ENCODE measurements at places on chromosomes 4 and X. TPM values are rescaled to one million over a fixed set of nuclear protein-coding genes. Genes with fewer than 3 reads are reported as not detected.

GRCh38 chrX:67104982-67105757, 438.7 kb upstream of the AR start:
- no peak for DNase-seq

- DNase-seq: no peak
Measured at GRCh38 chrX:115940348-115940747, 230.2 kb upstream of the AGTR2 start.

DNA sequence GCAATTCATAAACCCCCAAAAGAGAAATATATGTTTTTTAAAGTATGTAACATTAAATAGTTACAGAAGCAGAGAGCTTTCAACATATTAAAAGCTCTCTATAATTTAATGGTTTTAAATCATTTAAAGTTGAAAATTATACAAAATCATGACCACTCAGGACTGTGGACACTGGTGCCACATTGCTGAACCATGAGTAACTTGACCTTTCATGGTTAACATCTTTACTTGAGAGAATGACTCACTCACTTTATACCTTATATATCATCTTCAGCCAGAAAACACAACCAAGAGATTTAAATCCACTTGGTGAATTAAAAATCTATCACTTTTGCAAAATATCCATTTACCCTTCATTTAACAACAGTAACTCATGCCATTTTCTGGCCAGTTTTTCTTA, 584.3 kb upstream of the SMIM31 start:
- no peak for DNase-seq

GRCh38 chrX:103361798-103362197, 5.5 kb downstream of the TCEAL9 start:
- no peak for DNase-seq

DNA sequence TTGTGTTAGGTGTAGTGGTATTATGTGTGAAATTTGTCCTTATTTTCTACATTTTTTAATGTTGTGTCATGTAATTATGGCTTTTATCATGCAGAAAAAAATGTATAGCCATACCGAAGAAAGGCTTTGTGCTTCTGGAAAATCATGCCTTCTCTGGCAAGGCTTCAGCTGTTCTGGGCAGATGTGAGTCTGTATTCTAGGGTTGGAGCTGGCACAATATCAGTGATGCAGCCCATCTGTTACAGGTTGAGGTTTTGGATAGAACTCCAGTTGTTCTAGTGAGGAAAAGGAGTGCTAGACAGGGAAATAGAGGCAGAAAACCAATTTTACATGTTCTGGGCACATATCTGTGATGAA, 44.8 kb upstream of the PRSS12 start:
- no peak for DNase-seq

- no peak for DNase-seq
Measured at GRCh38 chrX:94400488-94400887, 726.5 kb downstream of the FAM133A start.

DNA sequence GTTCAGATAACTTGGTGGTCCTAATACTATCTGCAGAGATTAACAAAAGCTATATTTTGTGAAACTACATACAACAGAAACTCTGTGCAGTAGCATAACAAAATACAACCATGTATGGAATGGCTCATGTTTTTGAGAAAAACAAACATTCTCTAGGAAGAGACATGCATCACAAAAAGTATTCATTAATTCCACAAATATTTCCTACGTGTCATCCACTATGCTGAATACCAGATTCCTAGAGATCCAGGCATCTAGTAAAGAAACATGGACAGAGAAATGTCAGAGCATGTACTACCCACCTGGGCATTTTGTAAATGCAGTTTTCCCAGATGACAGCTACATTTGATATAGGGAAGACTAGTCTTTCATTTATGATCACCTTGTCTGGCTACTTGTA, 248.1 kb downstream of the OPHN1 start:
- no peak for DNase-seq

DNA sequence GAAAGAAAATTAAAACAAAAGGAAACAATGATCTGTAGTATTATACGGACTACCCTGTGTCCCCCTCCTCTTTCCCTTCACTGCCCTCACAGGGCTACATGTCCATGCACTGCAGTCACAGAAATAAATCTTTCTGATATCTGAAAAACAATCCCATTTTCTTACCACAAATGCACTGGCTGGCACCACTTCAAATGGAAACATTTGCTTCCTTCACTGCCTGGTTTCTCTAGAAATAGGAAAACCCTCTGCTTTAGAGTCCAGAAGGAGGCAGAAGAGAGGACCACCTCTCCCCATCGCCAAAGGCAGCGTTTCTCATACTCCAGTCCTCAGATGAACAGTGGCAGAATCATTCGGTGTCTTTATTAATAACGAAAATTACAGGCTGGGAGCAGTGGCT, 98.2 kb downstream of the GRIA3 start:
- DNase-seq: no peak

CYTL1 gene
- 5.6 TPM for polyA plus RNA-seq

DNA sequence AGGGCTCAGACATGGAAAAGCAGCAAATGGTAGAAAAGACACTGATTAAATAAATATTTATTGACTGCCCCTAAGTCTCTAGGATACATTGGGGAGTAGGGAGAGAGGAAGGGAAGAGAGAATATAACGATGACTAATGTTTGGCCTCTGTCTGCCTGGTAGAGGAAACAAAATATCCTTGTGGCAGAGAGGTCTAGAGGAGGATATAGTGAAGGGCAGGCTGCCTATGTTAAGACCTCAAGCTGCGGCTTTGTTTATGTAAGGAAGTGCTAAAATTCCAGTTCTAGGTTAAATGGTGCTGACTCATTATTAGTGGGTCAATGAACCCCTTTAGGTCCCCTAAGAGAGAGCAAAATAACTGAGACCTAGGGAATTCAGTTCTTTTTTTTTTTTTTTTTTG, 427.3 kb upstream of the FTHL17 start:
- no peak for DNase-seq

- no peak for DNase-seq
Measured at GRCh38 chr4:137576446-137576845, 44.2 kb upstream of the PCDH18 start.

DNA sequence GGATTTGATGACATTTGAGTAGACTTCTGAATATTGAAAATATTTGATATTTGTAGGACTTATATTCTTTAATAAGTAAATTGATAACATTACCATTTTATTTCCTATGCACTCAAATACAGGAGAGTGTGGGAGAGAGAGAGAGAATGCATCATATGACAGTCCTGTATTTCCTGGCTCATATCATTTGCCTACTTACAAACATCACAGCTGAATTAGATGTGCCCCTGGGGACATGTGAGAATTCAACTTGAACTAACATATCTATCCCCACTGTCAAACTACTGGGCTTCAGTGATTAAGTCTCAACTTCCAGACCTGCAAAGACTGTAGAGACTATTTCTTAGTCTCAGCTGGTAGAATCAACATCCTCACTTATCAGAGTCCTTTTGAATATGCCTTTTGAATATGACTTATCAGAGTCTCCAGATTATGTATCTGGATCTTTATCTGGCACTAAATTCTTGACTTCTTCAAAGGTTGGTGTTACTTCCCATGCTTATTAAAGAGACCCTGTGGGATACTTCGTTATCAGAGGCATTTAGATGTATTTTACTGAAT, 75.5 kb downstream of the PABPC4L start:
- no peak for DNase-seq

PLS3 gene
- polyA plus RNA-seq: 171 TPM

ODAPH gene
- polyA plus RNA-seq: not detected

DNA sequence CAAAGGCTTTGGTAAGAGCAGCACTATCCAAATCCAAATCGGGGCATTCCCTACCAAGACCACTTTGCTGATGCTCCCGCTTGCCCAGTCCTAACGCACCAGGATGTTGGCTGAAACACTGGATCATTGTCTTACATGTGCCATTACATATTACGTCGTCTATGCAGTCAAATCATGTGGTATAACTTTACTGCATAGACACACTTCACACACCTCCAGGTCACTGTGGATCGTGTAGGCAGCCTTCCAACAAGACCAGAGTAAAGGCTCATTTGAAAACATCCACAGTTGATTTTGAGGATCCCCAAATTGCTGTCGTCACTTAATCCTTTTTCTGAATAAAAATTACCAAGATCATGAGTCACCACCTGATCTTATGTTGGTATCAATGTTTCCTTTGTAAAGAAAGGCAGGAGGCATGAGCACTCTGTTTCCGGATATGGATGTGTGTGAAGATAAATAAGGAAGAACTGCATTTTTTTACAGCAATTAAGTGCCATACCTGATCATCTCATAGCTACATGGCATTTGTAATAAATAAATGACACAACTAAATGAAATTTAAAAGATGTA, 18.5 kb downstream of the TENM3 start:
- DNase-seq: no peak

DNA sequence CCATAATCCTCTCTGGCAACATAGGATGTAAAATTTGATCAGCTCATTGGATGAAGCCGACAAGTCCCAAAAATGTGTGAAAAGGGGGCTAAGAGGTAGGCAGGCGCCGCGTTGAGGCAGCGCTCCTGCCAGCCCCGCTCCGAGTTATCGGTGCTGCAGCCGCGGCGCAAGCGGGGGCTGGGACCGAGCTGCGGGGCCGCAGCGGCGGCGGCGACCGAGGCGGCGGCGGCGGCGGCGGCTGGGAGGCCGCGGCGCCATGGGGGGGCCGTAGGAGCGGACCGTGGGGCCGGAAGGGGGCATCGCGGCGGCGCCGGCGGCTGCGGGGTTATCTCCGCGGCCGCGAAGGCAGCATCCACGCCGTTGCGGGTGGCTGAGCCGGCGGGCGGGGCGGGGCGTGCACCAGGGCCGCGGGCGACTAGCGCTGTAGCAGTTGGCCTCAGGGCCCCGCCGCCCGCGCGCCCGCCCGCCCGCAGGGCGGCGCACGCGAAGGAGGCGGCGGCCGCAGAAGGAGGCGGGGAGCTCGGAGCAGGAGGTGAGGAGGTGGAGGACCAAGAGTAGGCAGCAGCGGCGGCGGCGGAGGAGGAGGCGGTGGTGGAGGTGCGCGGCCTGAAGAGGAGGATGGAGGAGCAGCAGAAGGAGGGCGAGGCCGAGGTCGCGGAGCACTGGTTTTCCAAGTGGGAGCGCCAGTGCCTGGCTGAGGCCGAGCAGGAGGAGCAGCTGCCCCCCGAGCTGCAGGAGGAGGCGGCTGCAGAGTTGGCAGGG, 126.0 kb upstream of the CXorf66 start:
- no peak for DNase-seq

GRCh38 chr4:188107931-188108843, 1.2 kb downstream of the TRIML2 start:
- DNase-seq: no peak

DNA sequence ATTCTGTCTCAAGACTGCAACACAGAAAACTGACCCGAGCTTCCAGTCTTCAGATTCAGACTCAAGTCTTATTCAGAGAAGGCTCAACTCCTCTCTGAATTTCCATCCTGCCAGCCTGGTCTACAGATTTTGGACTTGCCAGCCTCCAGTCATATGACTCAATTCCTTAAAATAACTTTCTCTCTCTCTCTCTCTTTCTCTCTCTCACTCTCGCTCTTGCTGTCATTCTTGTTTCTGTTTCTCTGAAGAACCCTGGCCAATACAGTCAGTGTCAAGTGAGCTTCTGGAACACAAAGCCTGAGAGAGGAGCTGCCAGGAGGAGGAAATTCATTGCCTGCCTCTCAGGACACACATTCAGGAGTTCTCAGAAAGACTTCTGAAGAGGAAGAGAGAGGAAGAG, 154.9 kb downstream of the PARM1 start:
- DNase-seq: no peak

- DNase-seq: no peak
Measured at GRCh38 chr4:14792702-14793227, 209.5 kb upstream of the CPEB2 start.

MOB1B gene
- 10.5 TPM for polyA plus RNA-seq

DNA sequence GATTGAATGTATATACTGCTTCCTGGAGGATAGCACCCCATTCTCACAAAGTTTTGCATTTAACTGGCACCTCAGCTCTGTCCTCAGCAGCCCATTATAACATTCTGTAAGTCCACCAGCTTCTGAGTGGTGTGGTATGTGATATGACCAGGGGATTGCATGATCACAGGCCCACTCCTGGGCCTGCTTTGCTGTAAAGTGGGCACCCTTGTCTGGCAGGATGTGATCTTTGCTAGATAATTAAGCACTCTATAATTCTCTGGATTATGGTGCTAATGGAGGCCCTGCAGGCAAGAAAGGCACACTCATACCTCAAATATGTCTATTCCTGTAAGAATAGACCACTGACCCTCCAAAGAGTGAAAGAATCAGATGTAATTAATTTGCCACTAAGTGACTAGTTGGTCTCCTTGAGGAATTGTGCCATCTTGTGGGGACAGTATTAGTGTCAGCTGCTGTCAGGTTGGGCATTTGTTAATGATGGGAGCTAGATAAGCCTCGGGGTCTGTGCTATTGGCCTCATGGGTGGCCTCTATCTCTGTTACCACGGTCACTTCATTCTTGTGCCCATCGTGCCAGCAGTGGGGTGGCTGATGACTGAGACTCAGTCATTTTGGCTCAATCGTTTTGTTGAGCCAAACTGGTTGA, 2.2 kb upstream of the CFI start:
- no peak for DNase-seq
